Nephron progenitor cell (in vitro differentiated cells): ENCODE measurements at places on chromosomes 16 and 17.

DNA sequence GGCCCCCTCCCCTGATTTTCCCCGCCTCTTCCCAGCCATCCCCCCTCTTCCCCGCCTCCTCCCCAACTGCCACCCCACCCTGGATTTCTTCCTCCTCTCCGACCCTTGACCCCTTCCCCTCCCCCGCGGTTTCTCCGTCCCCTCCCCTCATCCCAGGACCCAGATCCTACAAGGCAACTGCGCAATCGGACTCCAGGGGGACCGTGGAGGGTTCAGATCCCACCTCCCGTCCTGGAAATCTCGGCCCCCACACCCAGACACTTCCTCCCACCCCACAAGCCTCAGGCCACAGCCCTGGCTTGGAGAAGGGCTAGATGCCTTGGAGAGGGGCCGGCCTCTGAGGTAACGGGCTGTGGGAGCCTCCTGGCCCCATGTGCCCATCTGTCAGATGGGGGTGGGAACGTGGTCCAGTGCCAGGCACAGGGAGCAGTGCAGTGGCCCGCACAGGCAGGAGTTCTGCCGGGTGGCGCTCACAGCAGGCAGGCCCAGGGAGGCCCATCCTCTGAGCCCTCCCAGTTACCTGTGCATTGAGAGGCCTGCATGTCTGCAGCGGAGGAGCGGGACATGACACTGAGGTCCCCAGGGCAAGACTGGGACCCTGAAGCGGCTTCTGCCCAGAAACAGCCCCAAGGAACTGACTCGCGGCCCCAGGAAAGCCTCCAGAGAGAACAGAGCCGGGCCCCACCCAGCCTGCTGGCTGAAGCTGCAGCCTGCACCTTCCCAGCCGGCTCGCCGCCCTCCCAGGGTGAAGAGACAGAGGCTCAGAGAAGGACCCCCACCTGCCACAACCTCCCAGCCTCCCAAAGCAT lies 16.7 kb downstream of the ZNF423 start:
- H3K27me3 ChIP-seq = peaks cover 10% of the 10 kb centered on the region
- no peaks in the 10 kb centered on the region for H3K36me3 ChIP-seq
- peaks cover 78% of the 10 kb centered on the region for H3K4me1 ChIP-seq
- H3K4me3 ChIP-seq = peak overlapping the region; percentile 58
- peak overlapping the region; percentile 18 for H3K27ac ChIP-seq

DNA sequence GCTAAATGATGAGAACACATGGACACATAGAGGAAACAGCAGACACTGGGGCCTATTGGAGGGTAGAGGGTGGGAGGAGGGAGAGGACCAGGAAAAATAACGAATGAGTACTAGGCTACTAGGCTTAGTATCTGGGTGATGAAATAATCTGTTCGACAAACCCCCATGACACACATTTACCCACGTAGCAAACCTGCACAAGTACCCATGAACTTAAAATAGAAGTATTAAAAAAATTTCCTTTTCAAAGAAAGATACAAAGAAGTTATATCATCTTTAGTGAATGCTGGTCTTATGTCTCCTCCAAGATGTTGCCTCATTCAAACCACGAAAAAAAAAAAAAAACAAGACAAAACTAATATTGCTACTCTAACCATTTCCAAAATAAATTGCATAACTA lies 31.7 kb downstream of the MBTD1 start:
- H3K36me3 ChIP-seq = peaks cover 52% of the 10 kb centered on the region
- peaks cover 7% of the 10 kb centered on the region for H3K4me1 ChIP-seq
- no peak overlapping the region for H3K4me3 ChIP-seq

DNA sequence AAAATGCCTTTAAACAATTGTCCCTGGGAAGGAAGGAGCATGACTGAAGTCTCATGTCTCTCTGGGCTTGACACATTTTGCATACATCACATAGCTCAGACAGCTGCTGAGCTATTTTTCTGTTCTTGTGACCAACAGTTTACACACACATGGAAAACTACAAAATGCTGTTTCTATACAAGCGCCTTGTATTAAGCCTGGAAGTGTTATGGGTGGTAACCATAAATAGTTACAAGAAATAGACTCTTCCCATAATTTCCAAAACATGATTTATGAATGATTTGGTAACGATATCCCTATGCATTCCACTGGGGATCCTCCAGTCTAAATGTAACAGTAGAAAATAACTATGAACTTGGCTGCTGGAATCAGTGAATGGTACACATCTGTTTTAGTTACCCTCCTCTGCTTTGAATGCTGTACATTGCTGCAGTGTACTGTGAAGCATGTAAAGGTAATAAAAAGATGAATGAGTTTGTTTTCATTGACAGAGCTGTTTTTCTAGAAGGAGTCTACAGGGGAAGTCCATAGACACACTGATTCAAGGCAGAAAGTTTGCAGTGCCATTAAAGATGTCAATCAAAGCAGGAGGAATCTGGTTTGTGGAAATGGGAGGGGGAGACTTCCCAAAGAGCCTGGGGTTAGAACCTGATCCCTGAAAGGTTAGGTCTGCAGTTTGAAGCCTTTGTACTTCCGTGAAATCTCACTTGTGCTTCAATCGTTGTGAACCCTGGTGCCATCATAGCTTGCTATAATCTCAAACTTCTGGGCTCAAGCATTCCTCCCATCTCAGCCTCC lies 5.0 kb downstream of the ACSF2 start:
- peak overlapping the region; percentile 7 for H3K27ac ChIP-seq
- H3K4me3 ChIP-seq = peak overlapping the region; percentile 32
- peaks cover 9% of the 10 kb centered on the region for H3K27me3 ChIP-seq
- peak; percentile 11 for DNase-seq

- peak overlapping the region; percentile 94 for H3K27ac ChIP-seq
- no peak overlapping the region for H3K4me3 ChIP-seq
- peaks cover 23% of the 10 kb centered on the region for H3K4me1 ChIP-seq
- no peak for DNase-seq
Observed at GRCh38 chr17:16425698-16426659, 10.6 kb downstream of the TRPV2 start.

- H3K4me3 ChIP-seq = no peak overlapping the region
- peaks cover 25% of the 10 kb centered on the region for H3K4me1 ChIP-seq
- DNase-seq = no peak
- no peak overlapping the region for H3K27ac ChIP-seq
- H3K27me3 ChIP-seq = no peaks in the 10 kb centered on the region
Observed at GRCh38 chr16:81661082-81661481, 118.0 kb upstream of the PLCG2 start.

GRCh38 chr17:2019723-2020122 lies 5.4 kb downstream of the RTN4RL1 start:
- no peak overlapping the region for H3K4me3 ChIP-seq
- H3K27ac ChIP-seq = no peak overlapping the region
- peaks cover 61% of the 10 kb centered on the region for H3K4me1 ChIP-seq
- no peaks in the 10 kb centered on the region for H3K36me3 ChIP-seq

GRCh38 chr17:72334205-72334604 lies 213.4 kb downstream of the SOX9 start:
- H3K4me3 ChIP-seq = no peak overlapping the region
- H3K4me1 ChIP-seq = peaks cover 30% of the 10 kb centered on the region
- H3K27me3 ChIP-seq = peaks cover 21% of the 10 kb centered on the region
- no peak overlapping the region for H3K27ac ChIP-seq

- H3K27me3 ChIP-seq = peaks cover 3% of the 10 kb centered on the region
- peaks cover 40% of the 10 kb centered on the region for H3K36me3 ChIP-seq
- no peak overlapping the region for H3K27ac ChIP-seq
Observed at GRCh38 chr16:1559446-1559975, 26.0 kb downstream of the TMEM204 start.

DNA sequence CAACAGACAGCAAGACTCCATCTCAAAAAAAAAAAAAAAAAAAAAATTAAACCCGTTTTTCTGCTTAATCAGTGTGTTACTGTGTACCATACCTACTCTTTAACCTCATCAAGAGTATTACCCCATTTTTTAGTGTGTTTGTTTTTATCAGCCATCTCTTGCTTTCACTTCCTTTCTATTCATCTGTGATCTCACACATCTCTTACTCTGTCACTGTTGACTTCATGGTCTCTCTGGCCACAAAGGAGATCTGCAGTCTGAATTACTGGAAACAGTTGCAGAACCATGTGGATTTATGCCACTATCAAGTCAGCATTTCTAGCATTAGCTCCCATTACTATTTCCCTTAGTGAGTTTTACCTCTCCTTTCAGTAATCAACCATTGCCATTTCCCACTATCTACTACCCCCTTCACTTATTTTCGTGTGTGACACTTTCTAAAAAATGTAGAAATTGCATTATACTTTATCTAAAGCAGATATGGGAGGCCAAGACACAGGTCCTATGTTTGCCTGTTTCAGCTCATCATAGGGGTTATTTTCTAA lies 20.1 kb downstream of the NDEL1 start:
- H3K27ac ChIP-seq = peak overlapping the region; percentile 12
- no peaks in the 10 kb centered on the region for H3K4me1 ChIP-seq
- no peak overlapping the region for H3K4me3 ChIP-seq
- H3K36me3 ChIP-seq = peaks cover 70% of the 10 kb centered on the region
- no peaks in the 10 kb centered on the region for H3K27me3 ChIP-seq
- no peak for DNase-seq

DNA sequence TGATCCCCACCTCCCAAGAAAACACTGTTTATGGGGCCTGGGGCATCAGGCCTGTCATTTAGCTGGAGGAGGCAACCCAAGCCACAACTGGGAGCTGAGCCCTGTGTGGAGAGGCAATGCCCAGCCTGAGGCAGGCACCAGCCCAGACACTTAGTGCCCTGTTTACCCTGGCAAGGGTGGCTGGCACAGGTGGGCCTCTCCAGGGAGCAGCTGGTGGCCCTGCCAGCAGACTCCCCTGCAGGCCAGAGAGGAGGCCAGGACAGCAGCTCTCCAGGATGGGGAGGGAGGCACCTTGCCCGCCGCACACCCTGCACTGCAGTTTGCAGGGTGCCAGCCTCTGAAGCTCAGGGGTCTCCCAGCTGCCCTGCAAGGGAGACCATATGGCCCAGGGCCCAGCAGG lies 9.1 kb upstream of the TMEM92 start:
- no peaks in the 10 kb centered on the region for H3K36me3 ChIP-seq
- peaks cover 92% of the 10 kb centered on the region for H3K4me1 ChIP-seq
- DNase-seq = no peak
- H3K4me3 ChIP-seq = no peak overlapping the region

DNA sequence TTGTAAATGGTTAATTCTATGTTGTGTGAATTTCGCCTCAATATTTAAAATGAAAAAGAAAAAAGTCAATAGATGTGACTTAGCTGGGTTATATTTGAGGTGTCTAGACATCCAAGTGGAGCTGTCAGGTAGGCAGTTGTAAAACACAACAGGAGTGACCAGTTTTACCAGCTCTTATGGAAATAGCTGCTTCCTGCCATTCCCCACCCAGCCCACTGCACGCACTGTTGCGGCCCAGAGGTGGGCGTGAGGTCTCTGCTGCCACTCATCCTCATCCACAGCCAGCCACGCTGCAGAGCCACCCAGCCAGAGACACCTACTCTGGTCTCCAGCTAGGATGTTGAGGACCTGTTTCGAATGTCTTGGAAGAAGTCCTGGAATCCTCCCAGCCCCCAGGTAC lies 3.4 kb upstream of the CARD14 start:
- peaks cover 29% of the 10 kb centered on the region for H3K4me1 ChIP-seq
- no peak overlapping the region for H3K4me3 ChIP-seq
- no peaks in the 10 kb centered on the region for H3K36me3 ChIP-seq

DNA sequence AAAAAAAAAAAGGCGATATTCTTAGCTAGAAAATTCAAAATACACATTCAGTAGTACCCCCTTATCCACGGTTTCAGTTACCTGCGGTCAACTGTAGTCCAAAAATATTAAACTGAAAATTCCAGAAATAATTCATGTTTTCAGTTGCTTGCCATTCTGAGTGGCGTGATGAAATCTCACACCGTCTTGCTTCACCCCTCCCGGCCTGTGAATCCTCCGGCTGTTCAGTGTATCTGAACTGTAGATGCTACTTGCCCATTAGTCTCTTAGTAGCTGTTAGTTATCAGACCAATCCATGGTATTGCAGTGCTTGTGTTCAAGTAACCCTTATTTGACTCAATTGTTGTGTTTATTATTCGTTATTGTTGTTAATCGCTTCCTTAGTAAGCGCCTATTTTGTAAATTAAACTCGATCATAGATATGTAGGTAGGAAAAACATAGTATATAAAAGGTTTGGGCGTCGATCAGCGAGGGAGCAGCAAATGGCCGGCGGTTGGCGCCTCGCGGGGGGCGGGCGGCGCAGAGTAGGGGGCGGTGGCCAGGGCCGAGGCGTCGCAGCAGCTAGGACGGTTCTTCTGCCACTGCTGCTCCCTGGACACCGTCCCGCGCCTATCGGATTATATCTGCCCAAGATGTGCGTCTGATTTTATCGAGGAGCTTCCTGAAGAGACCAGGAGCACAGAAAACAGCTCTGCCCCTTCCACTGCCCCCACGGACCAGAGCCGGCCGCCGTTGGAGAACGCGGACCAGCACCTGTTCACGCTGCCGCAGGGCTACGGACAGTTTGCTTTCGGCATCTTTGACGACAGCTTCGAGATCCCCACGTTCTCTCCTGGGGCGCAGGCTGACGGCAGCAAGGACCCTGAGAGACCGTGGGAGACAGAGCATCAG lies 39.8 kb upstream of the AKAP1 start:
- no peak overlapping the region for H3K27ac ChIP-seq
- H3K27me3 ChIP-seq = peaks cover 7% of the 10 kb centered on the region
- peaks cover 4% of the 10 kb centered on the region for H3K36me3 ChIP-seq
- H3K4me1 ChIP-seq = peaks cover 14% of the 10 kb centered on the region
- no peak for DNase-seq

DNA sequence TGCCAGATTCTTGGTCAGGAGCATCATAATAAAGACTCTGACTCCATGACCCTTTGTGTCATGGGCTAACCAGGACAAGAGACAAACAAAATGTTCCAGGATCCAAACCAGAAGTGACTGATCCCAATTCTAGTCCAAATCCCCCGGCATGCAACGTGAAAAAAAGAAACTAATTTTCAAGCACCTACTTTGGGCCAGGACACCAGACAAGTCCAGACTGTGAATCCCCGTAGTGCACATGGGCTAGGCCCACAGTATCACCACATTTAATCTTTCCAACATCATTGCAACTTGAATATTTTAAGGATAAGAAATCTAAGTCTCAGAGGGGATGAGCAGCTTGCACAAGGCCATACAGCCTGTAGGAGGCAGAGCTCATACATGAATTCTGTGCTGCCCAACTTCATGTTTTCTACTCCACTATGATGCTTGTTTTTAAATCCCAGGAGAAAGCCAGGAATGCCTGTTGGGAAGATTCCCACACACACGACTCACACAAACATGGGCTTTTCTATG lies 365.7 kb downstream of the NPIPA8 start:
- peaks cover 45% of the 10 kb centered on the region for H3K4me1 ChIP-seq
- H3K27me3 ChIP-seq = peaks cover 21% of the 10 kb centered on the region
- peak overlapping the region; percentile 29 for H3K4me3 ChIP-seq
- peaks cover 9% of the 10 kb centered on the region for H3K36me3 ChIP-seq

GRCh38 chr16:35743101-35743692 lies 2283.8 kb downstream of the TP53TG3F start:
- H3K27me3 ChIP-seq = peaks cover 5% of the 10 kb centered on the region
- no peaks in the 10 kb centered on the region for H3K4me1 ChIP-seq
- H3K36me3 ChIP-seq = no peaks in the 10 kb centered on the region

- H3K27ac ChIP-seq = peak overlapping the region; percentile 58
- no peak overlapping the region for H3K4me3 ChIP-seq
- DNase-seq = no peak
- peaks cover 23% of the 10 kb centered on the region for H3K36me3 ChIP-seq
- peaks cover 4% of the 10 kb centered on the region for H3K27me3 ChIP-seq
Observed at GRCh38 chr16:10992112-10992511, 47.7 kb downstream of the CLEC16A start.

GRCh38 chr16:79623062-79623461 lies 22.5 kb upstream of the MAF start:
- H3K36me3 ChIP-seq = peaks cover 5% of the 10 kb centered on the region
- H3K4me3 ChIP-seq = no peak overlapping the region
- peaks cover 7% of the 10 kb centered on the region for H3K4me1 ChIP-seq
- H3K27me3 ChIP-seq = peaks cover 18% of the 10 kb centered on the region
- no peak for DNase-seq
